ENCODE measurements at places on chromosomes 13 and 19. TPM values are rescaled to one million over a fixed set of nuclear protein-coding genes. Genes with fewer than 3 reads are reported as not detected.

Gene PRRG2
- 2.4 TPM for total RNA-seq

Gene NDUFS7
- 135 TPM for total RNA-seq

Gene ARRDC2
- total RNA-seq = 35.3 TPM

DNA sequence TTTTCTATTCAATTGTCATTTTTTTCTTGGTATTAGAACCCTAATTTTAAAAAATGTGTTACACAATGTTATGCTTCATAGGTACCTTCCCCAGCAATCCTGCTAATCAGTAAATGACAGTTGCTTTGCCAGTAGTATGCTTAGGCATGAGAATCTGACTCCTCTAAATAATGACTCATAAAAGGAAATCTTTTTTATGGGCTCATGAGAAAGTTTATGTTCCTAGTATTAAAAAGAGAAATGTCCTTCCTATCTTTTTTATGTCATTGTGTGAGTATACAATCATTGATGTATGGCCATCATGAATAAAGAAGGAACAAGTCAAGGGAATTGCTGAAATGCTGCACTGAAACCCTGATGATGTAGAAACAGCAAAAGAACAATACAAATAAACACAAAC is 1237.7 kb upstream of the PCDH20 start:
- H3K27me3 ChIP-seq = no peaks in the 10 kb centered on the region
- no peak overlapping the region for H3K4me3 ChIP-seq
- DNase-seq = no peak
- no peak overlapping the region for H3K27ac ChIP-seq
- H3K36me3 ChIP-seq = no peaks in the 10 kb centered on the region

GRCh38 chr13:97205465-97205864 is 16.7 kb upstream of the MBNL2 start:
- H3K27ac ChIP-seq = no peak overlapping the region
- no peak overlapping the region for H3K4me3 ChIP-seq
- DNase-seq = no peak
- H3K36me3 ChIP-seq = peaks cover 5% of the 10 kb centered on the region
- H3K27me3 ChIP-seq = peaks cover 7% of the 10 kb centered on the region

Gene NKPD1
- 0.18 TPM for total RNA-seq

DNA sequence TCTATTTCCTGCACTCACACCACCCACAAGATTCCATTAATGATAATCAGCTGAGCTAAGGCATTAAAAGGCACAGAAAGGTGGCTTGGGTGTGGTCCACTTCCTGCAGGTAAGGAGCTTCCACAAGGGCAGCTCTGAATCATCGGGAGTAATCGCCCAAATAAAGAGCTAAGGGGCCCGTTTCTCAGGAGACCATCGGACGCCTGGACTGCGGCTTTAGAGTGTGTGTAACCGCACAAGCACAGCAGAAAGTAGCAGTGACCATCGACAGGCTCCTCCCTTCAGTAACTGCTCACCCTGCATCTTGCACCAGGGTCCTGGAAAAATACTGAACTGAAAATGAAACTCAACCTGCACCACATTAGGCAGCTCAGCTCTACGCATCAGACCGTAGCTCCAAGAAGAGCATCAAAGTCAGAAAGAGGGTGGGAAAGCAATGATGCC is 6.0 kb downstream of the STK24 start:
- DNase-seq = peak; percentile 71
- peak overlapping the region; percentile 80 for H3K4me3 ChIP-seq
- H3K4me1 ChIP-seq = peaks cover 86% of the 10 kb centered on the region
- H3K36me3 ChIP-seq = peaks cover 43% of the 10 kb centered on the region
- H3K27ac ChIP-seq = peak overlapping the region; percentile 93

DNA sequence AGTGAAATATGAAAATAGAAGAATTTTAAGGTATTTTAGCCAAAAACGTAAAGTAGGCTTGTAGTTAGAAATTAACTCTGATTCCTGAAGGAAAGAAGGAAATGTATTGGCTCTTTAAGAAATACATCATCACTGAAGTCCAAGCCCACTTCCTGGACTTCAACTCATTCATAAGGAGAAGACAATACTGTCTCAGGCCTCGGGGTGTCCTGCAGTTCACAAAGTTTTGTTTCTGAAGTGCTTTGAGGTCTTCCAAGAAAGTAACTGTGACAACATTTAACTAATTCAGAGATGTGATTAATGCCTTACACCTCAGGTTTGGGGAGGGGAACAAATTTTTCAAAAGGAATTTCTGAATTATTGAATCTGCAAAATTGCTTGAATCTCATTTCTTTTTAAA is 65.8 kb upstream of the STARD13 start:
- DNase-seq = no peak
- peaks cover 2% of the 10 kb centered on the region for H3K36me3 ChIP-seq
- H3K27ac ChIP-seq = no peak overlapping the region
- H3K4me3 ChIP-seq = no peak overlapping the region
- H3K4me1 ChIP-seq = peaks cover 2% of the 10 kb centered on the region
- peaks cover 54% of the 10 kb centered on the region for H3K27me3 ChIP-seq

DNA sequence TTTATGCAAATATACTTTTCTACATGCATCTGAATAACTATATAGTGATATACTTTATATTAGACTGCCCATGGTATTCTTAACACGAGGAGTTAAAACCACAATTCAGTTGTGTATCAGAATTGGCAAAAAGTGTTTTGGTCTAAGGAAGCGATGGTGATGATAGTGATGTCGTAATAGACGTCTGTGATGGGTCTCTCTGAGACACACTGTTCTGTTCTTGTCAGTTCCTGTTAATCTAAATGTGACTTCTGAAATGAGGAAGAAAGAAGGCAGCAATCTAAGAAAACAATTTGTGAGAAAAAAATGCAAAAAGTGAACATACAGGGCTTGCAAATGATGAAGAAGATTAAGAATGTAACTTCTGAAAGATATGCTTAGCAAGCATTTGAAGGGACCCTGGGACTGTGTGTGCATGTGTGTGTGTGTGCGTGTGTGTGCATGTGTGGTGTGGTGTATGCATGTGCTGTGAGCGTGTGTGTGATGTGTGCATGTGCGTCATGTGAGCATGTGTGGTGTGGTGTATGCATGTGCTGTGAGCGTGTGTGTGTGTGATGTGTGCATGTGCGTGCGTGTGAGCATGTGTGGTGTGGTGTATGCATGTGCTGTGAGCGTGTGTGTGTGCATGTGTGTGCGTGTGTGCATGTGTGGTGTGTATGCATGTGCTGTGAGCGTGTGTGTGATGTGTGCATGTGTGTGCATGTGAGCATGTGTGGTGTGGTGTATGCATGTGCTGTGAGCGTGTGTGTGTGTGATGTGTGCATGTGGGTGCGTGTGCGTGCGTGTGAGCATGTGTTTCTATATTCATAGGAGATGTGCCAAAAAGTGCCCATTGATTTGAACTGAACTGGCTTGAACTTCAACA is 131.8 kb downstream of the IRS2 start:
- H3K36me3 ChIP-seq = no peaks in the 10 kb centered on the region
- H3K4me3 ChIP-seq = no peak overlapping the region
- no peaks in the 10 kb centered on the region for H3K27me3 ChIP-seq
- no peak for DNase-seq

- H3K27me3 ChIP-seq = no peaks in the 10 kb centered on the region
- no peak overlapping the region for H3K4me3 ChIP-seq
- H3K27ac ChIP-seq = peak overlapping the region; percentile 52
- peaks cover 43% of the 10 kb centered on the region for H3K4me1 ChIP-seq
- peaks cover 24% of the 10 kb centered on the region for H3K36me3 ChIP-seq
Measured at GRCh38 chr13:73714522-73714921, 419.7 kb downstream of the KLF12 start.

DNA sequence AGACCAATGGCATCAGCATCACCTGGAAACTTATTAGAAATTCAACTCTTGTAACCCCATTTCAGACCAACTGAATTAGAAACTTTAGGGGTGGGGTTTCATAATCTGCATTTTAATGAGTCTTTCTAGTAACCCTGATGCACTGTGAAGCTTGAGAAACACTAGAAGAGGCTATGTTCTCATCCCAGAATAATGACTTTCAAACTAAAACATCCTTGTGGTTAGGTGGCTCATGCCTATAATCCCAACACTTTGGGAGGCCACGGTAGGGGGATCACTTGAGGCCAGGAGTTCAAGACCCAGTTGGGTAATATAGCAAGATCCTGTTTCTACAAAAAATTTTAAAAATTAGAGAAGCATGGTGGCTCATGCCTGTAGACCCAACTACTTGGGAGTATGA is 402.4 kb downstream of the DLEU7 start:
- H3K27me3 ChIP-seq = peaks cover 8% of the 10 kb centered on the region
- no peak for DNase-seq
- H3K4me3 ChIP-seq = no peak overlapping the region
- peaks cover 3% of the 10 kb centered on the region for H3K4me1 ChIP-seq

Gene AZU1
- not detected for total RNA-seq

GRCh38 chr19:38287604-38288003 is 16.4 kb upstream of the C19orf33 start:
- peaks cover 4% of the 10 kb centered on the region for H3K4me1 ChIP-seq
- H3K4me3 ChIP-seq = no peak overlapping the region
- no peak for DNase-seq
- H3K27ac ChIP-seq = no peak overlapping the region
- H3K27me3 ChIP-seq = no peaks in the 10 kb centered on the region

Gene SHD
- not detected for total RNA-seq

DNA sequence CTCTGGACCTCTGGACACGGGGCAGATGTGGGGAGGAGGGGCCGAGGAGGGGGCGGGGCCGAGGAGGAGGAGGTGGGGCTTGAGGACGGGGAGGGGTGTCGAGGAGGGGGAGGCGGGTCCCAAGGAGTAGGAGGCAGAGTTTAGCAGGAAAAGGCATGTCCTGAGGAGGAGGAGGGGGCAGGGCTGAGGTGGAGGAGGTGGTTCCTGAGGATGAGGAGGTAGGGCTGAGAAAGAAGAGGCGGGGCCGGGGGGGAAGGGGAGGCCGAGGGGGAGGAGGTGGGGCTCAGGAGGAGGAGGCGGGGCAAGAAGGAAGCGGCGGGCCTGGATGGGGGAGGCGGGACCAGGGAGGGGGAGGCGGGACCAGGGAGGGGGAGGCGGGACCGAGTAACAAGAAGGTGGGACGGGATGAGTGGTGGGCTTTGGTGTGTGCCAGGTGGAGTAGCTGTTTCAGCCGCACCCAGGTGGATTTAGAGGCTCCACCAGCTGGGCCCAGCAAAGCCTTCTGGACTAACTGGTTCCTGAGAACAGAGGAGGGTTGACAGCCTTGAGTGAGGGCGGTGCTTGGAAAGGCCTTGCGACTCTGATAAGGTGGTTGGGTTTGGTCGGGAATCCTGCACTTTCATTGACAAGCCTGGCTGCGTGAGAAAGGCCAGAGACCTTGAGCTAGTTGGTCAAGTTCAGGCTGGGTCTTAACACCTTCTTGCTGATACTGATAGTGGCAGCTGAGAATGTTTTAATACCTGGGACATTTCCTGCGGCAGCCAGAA is 7.7 kb downstream of the TECR start:
- H3K27ac ChIP-seq = no peak overlapping the region
- peak; percentile 68 for DNase-seq
- no peaks in the 10 kb centered on the region for H3K27me3 ChIP-seq
- peaks cover 12% of the 10 kb centered on the region for H3K4me1 ChIP-seq
- peaks cover 1% of the 10 kb centered on the region for H3K36me3 ChIP-seq

Gene ZNF724
- total RNA-seq = 15.8 TPM

- H3K36me3 ChIP-seq = no peaks in the 10 kb centered on the region
- no peak overlapping the region for H3K4me3 ChIP-seq
- H3K4me1 ChIP-seq = peaks cover 10% of the 10 kb centered on the region
- DNase-seq = no peak
- H3K27me3 ChIP-seq = no peaks in the 10 kb centered on the region
Measured at GRCh38 chr19:38277549-38277948, 13.2 kb downstream of the SPINT2 start.

- no peak overlapping the region for H3K27ac ChIP-seq
- DNase-seq = no peak
- peaks cover 2% of the 10 kb centered on the region for H3K27me3 ChIP-seq
- peaks cover 29% of the 10 kb centered on the region for H3K4me1 ChIP-seq
Measured at GRCh38 chr13:32310134-32310706, 4.9 kb downstream of the ZAR1L start.

DNA sequence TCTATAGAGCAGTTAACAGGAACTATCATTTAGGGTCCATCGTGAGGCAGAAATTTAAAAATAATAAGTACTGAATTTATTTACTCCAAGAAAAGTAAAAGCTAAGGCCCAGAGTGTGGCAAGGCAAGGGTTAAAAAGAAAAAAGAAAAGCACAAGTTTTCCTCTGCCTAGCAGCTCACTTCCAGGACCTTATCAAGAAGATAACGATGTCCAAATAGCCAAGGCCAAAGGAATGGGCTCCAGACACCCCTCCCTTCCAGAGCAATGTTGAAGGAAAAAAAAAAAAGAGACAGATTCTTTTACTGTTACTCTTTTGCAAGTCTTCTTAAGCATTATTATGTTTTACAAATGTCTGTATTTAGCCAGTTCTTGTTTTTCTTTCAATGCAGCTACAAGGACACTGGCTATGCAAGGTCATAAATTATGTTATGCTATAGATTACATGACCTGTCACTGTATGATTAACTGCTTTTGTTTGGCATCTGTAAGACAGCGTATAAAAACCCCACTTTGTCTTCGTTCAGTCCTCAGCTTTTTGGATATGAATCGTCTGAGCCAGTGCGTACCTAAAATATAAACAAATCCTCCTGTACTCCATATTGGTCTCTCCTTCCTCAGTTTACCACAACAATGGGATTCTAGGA is 2.9 kb upstream of the ZNF700 start:
- H3K4me3 ChIP-seq = no peak overlapping the region
- no peaks in the 10 kb centered on the region for H3K27me3 ChIP-seq
- H3K4me1 ChIP-seq = peaks cover 25% of the 10 kb centered on the region
- peaks cover 13% of the 10 kb centered on the region for H3K36me3 ChIP-seq
- H3K27ac ChIP-seq = no peak overlapping the region
- no peak for DNase-seq

- H3K27me3 ChIP-seq = peaks cover 64% of the 10 kb centered on the region
- H3K36me3 ChIP-seq = no peaks in the 10 kb centered on the region
- no peak overlapping the region for H3K4me3 ChIP-seq
- no peak overlapping the region for H3K27ac ChIP-seq
- DNase-seq = no peak
Measured at GRCh38 chr13:30972888-30973377, 40.5 kb downstream of the TEX26 start.

GRCh38 chr13:26412936-26413716 is 144.4 kb upstream of the WASF3 start:
- DNase-seq = no peak
- no peak overlapping the region for H3K27ac ChIP-seq
- no peaks in the 10 kb centered on the region for H3K36me3 ChIP-seq
- no peaks in the 10 kb centered on the region for H3K27me3 ChIP-seq
- no peaks in the 10 kb centered on the region for H3K4me1 ChIP-seq

- H3K4me1 ChIP-seq = peaks cover 26% of the 10 kb centered on the region
- H3K27ac ChIP-seq = peak overlapping the region; percentile 94
- no peak for DNase-seq
- H3K36me3 ChIP-seq = peaks cover 10% of the 10 kb centered on the region
- H3K4me3 ChIP-seq = peak overlapping the region; percentile 93
Measured at GRCh38 chr19:57239982-57240310, 486 bp upstream of the ZNF805 start.

- H3K36me3 ChIP-seq = no peaks in the 10 kb centered on the region
- peaks cover 46% of the 10 kb centered on the region for H3K27me3 ChIP-seq
- peaks cover 4% of the 10 kb centered on the region for H3K4me1 ChIP-seq
Measured at GRCh38 chr19:29521291-29522075, 4.3 kb upstream of the VSTM2B start.

Gene CEACAM7
- total RNA-seq = not detected

Gene MTIF3
- 41.2 TPM for total RNA-seq
